Left lobe of liver (tissue), 2 donors: ENCODE measurements at places on chromosomes 4 and X.

GRCh38 chr4:47733302-47734175 lies 104.3 kb downstream of the CORIN start:
- DNase-seq, result no peak

DNA sequence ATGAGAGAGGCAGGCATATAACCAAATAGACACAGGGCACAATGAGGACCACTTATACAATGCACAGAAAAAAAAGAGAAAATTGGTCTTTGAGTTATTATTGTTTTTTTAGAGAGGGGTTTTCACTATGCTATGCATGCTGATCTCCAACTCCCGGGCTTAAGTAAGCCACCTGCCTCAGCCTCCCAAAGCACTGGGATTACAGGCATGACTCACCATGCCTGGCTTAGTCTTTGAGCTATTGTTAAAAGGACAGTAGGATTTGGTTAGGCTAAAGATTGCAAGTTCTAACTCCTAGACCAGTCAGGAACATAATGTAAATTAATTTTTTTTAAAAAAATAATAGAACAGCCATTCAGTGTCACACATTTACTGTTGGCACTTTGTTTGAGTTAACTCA lies 340.1 kb downstream of the GPAT3 start:
- no peak for DNase-seq

DNA sequence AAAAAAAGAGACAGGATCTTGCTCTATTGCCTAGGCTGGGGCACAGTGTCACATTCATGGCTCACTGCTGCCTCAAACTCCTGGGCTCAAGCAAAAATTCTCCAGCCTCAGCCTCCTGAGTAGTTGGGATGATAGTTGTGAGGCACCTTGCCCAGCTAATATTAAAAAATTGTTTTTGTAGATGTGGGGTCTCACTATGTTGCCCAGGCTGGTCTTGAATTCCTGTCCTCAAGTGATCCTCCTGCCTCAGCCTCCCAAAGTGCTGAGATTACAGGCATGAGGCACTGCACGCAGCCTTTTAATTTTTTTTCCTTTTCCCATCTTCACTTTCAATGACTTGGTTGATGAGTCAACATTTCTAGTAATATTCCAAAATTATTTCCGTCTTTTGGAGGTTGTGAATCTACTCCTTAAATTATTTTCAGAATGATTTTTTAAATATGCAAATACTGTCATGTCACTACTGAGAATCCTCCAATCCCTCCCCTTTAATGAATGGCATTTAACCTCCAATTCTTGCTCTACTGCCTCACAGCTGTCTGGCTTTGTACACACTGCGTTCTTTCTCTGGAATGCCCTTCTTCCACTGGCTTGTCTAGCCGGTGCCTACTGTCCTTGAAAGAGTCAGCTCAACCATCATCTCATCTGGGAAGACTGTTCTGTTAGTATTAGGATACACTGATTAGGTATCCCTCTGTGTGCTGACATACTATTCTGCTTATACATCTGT lies 27.5 kb upstream of the DCTD start:
- DNase-seq, result no peak

- no peak for DNase-seq
Observed at GRCh38 chr4:79255793-79256192, 70.1 kb downstream of the NAA11 start.

GRCh38 chrX:39491548-39492297 lies 606.0 kb downstream of the BCOR start:
- no peak for DNase-seq

DNA sequence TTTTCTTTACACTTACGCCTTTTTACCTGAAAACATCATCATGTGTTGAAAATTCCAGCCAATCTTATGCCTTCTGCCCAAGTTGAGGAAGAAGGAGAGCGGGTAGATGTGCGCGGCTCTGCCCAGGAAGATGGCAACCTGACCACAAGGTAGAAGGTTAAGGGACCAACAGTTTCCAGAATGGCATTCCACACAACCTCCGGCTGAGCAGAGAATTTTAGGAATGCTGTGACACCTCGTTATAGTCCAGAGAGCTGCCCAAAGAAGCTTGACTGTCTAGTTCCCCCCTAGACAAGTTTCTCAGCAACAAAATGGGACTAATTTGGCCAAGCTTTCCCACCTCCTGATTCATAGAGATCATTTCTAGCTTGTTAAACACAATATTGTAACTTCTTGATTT lies 75.1 kb downstream of the CHST7 start:
- no peak for DNase-seq

GRCh38 chr4:186651624-186652023 lies 72.0 kb downstream of the FAT1 start:
- DNase-seq, result no peak

DNA sequence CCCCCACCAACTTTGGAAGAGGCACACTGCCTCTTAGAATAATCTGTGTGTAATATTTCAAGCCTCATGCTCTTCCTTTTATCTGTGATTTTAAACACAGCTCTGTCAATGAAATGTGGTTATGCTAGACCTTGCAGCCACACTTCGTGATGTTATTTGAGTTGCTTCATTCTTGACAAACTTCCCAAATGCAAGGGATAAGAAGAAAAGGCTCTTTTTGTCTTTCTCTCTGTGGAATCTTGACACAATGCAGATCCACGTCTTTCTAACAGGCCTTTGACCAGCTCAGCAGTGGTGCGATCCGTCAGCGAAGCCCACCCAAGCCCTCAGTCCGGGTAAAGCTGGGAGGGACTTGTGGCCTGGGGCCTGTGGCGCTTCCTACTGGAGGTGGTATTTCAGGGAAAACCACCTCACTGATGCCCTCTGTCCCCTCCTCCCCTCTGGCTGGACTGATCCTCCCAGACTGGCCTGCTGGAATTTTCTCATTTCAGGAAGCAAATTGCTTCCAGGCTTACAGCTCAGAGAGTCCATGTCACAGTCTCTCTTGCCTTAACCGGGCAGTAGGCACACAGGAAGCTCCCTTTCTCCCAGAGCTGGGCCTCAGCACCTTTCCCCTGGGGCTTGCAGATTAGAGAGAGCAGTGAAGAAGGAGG lies 19.5 kb upstream of the CCKAR start:
- DNase-seq, result no peak
